ENCODE measurements at places on chromosomes 3 and 15. TPM values are rescaled to one million over a fixed set of nuclear protein-coding genes. Genes with fewer than 3 reads are reported as not detected.

SEMA3F gene
- not detected for total RNA-seq

NR2E3 gene
- not detected for total RNA-seq

TUSC7 gene
- total RNA-seq = not detected

XXYLT1 gene
- total RNA-seq = 7.0 TPM

AGTR1 gene
- not detected for total RNA-seq
